ENCODE measurements at places on chromosomes 1 and 21.

DNA sequence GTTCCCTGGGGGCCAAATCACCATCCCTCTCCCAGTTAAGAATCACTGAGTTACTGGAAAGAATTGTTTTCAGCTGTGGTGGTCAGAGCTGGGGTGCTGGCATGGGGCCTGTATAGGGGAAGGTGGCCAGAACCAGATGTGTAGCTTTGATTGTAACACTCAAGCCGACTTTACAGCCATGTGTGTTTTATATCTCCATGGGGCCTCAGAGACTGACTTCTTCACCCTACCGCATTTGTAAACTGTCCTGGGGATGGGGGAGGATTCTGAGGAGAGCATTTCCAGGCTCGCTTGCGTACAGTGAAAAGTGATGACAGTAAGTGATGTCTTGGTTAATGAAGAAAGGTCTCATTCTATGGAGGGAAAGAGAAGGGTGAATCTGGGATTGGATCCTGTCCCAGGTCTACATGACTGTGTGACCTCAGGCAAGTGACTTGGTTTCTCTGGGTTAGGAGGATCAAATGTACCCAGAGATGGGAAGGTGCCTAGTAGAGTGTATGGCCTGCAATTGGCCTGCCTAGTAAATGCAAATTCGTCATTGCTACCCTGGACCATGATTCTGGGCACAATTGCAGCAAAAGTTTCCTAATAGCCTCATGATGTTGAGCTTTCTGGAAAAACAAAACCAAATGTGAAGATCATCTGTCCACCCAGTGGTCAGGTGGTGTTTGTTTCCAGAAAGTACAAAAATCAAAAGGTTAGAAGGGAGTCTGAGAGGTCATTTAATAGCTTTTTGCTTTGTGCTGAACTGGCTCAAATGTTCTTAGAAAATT lies 49.7 kb upstream of the RCC2 start:
- no peak for DNase-seq

DNA sequence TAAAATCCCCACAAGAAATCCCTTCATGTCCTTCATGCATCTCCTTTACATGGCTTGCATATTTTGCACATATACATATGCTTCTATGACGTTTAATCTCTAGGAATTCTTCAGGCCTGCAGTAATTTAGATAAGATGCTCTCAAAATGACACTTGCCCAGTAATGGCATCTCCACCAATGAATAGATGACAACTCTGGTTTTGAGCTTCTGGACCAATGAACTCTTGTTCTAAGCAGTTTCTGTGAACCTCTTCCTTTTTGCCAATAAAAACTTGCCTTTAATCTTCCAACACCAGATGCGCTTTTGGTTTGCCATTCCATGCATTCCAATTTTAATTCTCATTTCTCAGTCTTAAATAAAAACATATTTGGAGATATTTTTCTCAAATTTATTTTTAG lies 189.8 kb upstream of the OLFM3 start:
- peak; percentile 1 for DNase-seq

DNA sequence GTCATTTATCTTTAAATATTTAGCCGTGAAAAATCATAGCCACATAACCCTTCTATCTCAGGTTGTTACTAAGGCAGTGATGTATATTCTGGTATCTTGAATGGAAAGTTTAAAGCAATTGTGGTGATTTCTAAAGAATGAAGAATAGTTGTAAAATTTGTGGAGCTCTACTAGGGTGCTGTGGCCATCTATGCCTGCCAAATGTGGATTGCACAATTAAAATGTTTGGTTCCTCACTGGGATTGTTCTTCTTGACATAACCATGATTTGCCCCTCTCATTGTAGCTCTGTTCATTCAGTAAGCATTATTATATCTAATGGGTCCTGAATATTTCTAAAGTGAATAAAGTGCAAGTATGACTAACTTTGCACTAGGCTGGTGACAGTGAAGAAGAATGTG lies 50.1 kb downstream of the AK4 start:
- DNase-seq = no peak

DNA sequence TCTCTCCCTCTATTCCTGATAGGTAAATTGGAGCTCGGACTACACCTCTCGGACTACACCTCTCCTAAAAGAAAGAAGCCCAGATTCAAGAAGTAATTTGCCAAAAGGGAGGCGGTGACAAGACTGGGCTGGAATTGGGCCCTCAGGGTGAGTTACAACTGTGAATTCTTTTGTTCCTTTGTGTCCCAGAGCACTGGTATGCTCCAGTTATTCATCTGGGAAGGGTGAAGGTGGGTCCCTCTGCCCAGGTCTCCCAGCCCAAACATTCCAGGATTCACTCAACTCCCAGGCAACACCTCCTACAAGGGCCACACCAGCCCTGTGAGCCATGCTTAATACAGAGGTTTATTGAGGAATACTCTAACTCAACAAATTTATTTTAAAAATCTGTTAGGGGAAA lies 69.2 kb downstream of the LMX1A start:
- DNase-seq = no peak

GRCh38 chr1:10888291-10888690 lies 91.8 kb upstream of the CASZ1 start:
- no peak for DNase-seq

GRCh38 chr1:71918630-71919029 lies 363.7 kb downstream of the NEGR1 start:
- no peak for DNase-seq

- DNase-seq = no peak
Observed at GRCh38 chr1:197862671-197863070, 39.8 kb upstream of the C1orf53 start.

- DNase-seq = peak; percentile 50
Observed at GRCh38 chr21:44800971-44801467, 601 bp downstream of the UBE2G2 start.

DNA sequence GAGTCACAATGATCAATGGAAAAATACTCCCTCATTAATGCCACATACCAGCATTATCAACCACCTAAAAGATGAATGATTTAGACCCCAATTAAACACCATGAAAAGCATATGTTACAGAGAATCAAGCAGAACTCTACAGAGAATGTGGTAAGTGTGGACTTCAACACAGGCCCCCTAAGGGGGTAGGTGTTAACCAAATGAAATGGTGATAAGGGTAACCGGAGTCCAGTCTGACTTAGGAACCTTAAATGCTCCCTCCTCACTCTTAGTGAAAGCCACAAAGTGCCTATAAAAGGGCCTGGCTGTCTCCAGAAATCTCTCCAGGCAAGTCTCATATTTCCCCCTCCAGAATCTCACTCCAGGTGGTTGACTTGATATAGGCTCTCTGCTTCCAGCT lies 149.2 kb upstream of the FOXD3 start:
- DNase-seq = no peak

DNA sequence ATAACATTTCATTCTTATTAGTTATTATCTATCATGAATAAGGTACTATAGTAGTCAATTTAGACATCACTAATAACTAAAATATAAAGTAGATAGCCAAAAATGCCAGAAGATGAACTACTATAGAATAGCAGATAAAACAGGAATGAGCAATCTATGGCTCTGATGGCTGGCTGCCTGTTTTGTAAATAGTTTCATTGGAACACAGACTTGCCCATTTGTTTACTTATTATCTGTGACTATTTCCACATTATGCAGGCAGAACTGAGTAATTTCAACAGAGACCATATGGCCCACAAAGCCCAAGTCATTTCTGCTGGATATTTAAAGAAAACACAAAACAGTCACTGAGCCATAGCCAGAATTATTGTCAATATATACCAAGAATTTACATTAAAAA lies 222.1 kb downstream of the COL24A1 start:
- DNase-seq = no peak

DNA sequence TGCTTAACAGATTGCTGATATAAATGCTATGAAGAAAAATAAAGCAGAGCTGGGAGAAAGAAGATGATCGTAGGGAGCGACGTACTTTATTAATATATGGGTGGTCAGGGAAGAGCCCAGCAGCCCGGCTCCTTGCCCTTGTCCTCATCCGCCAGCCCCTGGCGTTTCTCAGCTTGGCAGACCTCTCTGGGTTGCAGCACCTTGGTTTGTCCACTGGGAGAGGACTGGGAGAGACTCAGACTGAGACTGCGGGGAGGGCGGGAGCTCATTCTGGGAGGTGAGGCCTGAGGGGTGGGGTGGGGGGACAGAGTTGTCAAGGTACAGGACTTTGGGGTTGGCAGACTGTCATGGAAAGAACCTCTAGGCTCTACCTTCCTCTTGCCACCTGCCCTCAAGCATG lies 3.3 kb upstream of the S100A3 start:
- DNase-seq = no peak

GRCh38 chr1:227437495-227438008 lies 119.3 kb upstream of the CDC42BPA start:
- peak; percentile 62 for DNase-seq

DNA sequence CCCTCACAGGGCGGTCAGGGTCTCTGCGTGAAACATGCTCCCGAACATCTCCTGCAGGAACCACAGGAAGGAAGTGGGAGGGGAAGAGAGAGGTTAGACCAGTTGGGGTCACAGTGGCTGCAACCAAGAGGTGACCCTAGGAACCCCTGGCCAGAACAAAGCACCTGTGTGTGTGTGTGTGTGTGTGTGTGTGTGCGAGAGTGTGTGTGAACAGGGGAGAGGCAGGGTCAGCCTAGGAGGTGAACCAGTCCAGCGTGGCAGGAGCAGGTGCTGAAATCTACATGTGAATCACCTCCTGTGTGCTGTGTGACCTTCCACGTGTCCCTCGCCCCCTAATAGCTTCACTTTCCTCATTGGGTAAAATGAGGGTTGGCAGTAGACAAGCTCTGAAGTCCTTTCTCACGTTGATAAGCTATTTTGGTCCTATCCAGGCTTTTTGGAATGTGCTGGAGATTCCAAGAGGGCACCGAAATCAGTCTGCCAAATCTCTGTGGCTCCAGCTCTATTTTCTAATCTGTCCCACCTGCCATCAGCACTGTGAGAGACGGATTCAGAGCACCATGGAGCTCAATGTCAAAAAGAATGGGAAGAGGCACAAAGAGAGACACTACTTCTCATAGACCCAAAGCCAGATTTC lies 27.8 kb downstream of the SLC26A9 start:
- no peak for DNase-seq

DNA sequence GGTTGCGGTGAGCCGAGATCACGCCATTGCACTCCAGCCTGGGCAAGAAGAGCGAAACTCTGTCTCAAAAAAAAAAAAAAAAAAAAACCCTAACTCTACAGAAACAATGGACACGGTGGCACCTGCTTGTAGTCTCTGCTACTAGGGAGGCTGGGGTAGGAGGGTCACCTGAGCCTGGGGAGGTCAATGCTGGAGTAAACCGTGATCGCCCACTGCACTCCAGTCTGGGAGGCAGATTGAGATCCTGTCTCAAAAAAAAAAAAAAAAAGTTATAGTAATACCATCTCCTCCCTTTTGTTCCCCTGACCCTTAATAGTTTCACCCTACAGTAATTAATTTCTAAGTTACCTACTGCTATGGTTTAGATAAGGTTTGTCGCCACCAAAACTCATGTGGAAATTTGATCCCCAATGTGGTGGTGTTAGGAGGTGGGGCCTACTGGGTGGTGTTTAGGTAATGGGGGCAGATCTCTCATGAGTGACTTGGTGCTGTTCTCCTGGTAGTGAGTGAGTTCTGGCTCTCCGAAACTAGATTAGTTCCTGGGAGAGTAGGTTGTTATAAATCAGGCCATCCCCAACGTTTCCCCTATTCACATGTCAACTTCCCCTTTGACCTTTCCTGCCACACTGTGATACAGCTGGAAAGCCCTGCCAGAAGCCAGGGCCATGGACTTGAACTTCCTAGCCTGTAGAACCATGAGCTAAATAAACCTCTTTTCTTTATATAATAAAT lies 9.8 kb downstream of the FBXO42 start:
- no peak for DNase-seq
